Heart right ventricle (tissue), 16 donors: ENCODE measurements at places on chromosomes 13 and 19.

GRCh38 chr13:26629260-26629825 lies 71.9 kb downstream of the WASF3 start:
- DNase-seq, result no peak

DNA sequence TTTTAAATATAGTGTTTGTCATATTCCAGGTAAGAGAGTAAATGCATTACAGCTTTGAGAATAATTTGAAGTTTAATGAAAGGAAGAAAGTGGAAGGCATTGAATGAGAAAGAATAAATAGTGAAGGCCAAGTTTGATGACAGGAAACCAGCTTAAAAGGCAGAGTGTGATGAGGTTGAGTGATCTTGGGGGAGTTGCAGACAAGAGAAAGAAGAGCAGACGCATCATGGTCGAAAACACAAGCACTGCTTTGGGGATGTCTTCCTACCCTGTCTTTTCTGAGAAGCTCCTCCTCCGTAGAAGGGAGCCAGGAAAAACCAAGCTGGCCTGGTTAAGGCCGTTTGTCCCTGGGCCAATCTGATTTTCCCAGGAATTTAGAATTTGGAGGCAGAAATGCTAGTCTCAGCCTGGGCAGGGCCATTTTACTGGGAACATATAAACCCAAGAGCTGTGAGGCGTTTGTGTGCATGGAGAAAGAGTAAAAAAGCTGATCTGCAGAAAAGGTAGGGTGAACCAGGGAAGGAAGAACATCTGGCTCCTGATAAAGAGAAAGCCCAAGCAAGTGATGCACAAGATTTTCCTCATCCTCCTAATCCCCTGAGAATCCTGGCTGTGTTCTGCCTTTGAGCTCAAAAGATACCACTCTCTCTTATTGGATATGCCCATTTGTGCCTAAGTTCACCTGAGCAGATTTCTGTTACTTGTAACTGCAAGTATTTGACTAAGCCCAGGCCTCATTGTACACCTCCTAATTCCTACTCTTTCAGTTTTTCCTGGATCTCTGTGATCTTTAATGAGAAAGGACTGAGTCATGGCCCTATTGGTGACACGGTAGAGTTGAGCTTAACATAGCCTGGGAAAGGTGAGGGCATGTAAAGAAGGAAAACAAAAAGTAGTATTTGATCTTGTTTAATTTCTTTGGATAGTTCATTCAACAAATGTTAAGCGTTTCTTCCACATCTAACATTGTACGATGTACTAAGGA lies 80.0 kb downstream of the WDFY2 start:
- DNase-seq, result peak; percentile 23

- no peak for DNase-seq
Observed at GRCh38 chr13:106173346-106173745, 362.1 kb downstream of the EFNB2 start.

GRCh38 chr19:19134687-19135158 lies 3.6 kb downstream of the TMEM161A start:
- no peak for DNase-seq

GRCh38 chr19:7657131-7657751 lies 11.6 kb upstream of the RETN start:
- no peak for DNase-seq

DNA sequence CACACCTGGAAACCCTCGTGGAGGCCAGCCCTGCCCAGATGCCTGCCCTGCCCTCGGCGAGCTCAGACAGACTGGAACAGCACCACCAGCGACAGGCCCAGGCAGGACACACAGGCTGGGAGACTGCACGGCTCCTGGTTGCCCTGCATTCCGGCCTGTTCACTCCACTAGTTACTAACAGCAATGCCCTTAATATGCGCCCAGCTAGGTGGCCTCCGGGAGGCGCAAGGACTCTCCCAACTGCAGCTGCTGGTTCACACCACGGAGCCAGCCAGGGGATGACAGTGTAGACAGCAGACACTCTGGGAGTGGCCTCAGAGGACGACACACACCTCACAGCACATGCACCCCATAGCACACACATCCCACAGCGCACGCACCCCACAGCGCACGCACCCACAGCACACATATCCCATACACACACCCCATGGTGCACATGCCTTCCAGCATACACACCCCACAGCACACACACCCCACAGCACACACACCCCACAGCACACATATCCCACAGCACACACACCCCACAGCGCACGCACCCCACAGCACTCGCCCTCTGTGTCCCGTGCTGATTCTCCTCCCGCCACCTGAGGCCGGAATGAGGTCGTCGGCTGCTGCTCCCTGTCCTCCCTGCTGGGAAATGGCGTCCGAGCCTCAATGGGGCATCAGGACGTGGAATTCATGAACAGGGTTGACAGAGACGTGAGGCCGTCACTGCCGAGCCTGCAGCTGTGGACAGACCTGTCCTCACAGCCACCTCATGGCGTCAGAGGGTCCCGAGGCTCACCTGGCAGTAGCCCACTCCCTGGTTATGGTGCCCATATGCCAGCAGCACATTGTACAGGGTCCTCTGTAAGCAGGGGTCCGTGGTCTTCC lies 13.6 kb downstream of the GRTP1 start:
- DNase-seq, result no peak

DNA sequence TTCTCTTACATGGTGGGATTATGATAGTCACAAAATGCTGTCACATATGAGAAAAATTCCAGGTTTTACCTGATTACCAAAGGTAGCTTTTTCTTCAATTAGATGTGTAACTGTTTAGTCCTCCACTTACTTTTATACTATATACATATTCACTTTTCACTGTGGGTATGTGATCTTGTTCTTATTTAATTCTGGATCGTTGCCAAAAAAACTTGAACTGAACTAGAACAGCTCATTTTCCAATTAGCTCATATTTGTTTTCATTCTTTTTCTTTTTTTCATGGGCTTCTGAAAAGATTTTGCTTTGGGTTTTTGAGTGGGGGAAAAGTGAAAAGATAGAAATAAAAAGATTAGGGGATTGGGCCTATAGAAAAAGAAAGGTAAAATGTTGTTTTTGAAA lies 291.9 kb downstream of the NDFIP2 start:
- DNase-seq, result no peak

DNA sequence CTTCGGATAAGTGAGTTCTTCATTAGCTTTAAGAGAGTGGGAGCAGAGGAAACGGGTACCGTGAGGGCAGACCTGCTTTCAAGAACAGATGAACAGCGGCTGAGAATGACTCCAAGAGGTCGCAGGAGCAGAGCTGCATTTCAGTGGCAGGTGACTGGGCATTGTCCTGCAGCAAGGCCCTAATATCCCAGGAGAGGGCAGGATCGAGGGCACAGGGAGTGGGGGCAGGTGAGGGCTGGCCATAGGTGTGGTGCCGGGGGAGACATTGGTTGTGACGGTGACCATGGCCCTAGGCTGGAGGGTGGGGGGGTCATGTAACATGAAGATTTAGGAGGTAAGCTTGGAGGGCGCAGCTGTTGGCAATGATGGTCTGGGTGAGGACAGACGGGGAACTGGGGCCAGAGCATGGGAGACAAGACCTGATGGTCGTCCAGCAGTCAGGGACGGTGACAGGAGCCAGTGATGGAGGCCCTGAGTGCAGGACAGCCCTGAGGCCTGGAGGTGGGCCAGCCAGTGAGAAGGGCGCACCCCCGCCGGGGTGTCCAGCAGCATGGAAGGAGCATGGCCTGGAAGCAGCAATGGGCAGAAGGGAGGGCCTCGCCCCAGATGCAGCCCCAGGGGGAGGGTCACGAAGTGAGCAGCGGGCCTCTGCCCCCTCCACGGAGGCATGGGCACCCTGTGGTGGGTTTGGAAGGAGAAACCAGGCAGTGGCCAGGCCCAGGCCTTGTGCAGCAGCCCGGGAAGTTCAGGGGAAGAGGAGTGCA lies 29.2 kb upstream of the LAMP1 start:
- DNase-seq, result no peak

- no peak for DNase-seq
Observed at GRCh38 chr13:29748097-29748496, 102.3 kb downstream of the UBL3 start.

- DNase-seq, result no peak
Observed at GRCh38 chr13:98492335-98493041, 84.4 kb downstream of the STK24 start.

GRCh38 chr13:32734511-32734910 lies 148.3 kb downstream of the PDS5B start:
- no peak for DNase-seq

GRCh38 chr13:96218475-96218874 lies 128.6 kb downstream of the HS6ST3 start:
- DNase-seq, result no peak

- DNase-seq, result peak; percentile 76
Observed at GRCh38 chr13:113451951-113452421, 1.3 kb downstream of the ADPRHL1 start.

DNA sequence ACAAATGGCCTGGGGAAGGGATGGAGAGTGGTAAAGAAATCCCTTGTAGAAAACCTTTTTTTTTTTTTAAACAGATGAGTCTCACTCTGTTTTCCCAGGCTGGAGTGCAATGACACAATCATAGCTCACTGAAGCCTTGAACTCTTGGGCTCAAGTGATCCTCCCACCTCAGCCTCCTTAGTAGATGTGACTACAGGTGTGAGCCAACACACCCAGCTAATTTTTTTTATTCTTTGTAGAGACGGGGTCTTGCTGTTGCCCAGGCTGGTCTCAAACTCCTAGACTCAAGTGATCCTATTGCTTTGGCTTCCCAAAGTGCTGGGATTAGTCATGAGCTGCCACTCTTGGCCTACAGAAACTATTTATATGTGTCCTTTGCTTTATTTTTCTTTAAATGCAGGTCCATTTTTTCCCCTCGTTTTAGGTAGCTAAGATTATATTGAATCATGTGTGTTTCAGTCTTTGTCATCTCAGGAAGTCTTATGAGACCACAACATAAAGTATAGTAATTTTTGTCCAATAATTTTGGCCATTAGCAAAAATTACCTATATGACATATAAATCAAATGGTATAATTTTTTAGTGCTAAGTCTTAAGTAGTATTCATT lies 10.5 kb downstream of the LPAR6 start:
- no peak for DNase-seq

DNA sequence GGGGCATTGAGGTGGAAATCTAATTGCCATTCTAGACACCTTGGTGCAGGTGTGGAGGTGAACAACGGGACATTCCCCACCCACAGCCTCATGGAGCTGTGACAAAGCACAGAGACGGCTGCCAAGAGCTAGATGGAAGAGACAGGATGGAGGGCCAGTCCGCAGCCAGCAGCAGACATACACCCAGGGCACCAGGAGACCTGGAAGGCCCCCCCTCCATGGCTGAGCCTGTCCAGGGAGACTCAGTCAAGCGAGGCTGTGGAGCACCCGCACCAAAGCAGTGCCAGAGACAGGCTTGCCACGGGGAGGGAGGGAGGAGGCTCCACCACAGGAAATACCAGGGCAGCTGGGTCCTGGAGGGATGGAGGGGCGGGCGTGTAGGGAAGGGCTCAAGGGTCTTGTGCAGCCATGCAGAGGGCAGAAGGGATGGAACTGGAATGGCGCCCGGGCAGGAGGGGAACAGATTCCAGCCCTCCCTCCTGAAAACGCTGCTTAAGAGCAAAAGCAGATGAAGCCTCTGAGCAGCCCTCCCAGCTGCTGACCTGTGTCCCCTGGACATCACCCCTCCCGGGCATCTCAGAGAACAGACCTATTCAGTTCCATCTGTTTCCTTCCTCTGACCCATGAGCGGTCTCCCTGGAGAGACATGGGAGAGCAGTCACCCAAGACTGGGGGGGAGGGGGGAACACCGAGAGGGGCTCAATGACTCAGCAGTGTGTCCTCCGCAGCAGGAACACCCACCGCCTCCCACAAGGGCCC lies 14.4 kb downstream of the EPS15L1 start:
- peak; percentile 38 for DNase-seq

GRCh38 chr19:32743021-32743420 lies 23.5 kb downstream of the TDRD12 start:
- DNase-seq, result no peak

DNA sequence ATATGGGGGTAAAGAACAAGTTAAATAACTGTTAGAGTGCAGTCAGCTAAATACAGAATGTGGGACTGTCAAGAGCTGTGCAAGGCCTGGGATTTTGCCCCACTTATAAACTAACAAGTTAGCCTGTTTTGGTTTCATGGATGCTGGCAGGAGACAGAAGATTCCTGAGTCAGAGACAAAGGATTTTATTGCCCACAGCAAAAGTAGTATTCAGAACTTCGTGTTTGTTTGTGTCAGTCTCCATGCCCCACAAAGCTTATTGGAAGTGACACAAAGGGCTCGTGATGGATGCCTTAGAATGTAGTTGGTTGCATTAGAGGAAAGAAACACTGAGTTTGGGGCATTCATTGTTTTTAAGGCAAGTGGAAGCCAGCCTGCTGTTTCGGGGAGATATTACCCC lies 22.2 kb upstream of the SPRYD7 start:
- no peak for DNase-seq

GRCh38 chr19:13913352-13913751 lies 7.4 kb downstream of the CC2D1A start:
- DNase-seq, result no peak

DNA sequence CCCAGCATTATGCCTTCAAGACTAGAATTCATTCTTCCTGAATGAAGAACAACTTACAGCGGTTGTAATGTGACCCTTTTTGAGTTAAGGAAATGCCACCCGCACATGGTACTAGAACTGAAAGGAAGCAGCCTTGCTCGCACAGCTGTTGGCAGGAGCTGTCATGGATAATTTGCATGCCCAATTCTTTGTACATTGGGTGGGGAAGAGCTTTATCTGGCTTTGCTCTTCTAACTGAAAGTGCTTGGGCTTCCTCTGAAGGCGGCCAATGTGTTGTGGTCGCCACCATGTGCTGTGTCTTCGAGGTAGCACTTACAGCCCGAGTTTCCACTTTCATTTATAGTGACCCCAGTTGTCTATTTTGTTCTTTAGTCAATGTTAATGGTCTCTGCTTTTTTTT lies 3.4 kb downstream of the CCNE1 start:
- no peak for DNase-seq

DNA sequence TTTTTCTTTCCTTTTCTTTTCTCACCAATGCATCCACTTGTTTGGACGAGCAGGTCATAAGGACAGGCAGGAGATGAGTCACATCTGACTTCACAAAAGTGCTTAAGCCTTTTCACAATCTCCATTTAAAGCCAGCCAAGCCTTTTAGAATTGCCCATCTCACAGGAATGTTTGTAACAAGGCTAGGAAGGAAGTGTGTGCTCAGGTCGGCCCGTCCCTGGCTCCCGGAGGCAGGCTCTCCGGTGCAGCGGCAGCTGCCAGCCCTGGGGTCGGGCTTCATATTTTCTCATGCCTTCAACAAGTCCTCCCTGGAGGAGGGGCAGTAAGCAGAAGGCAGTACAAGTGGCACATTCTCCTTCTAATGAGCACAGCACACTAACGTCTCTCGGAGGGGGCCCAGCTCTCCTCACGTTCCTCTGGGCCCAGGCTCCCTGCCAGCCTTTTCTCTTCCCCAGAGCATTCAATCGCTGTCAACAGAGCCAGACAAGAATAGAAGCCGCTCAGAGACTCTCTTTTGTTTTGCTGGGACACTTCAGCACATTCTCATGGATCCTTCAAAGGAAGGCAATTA lies 180.5 kb downstream of the COL4A1 start:
- DNase-seq, result peak; percentile 71
